Metanephros (tissue), 2 donors: ENCODE measurements at places on chromosomes 1 and 21. TPM values are rescaled to one million over a fixed set of nuclear protein-coding genes. Genes with fewer than 3 reads are reported as not detected.

ELF3 gene
- total RNA-seq, result 106 TPM

VHLL gene
- not detected for total RNA-seq

PATJ gene
- 67.6 TPM for total RNA-seq

OR2AK2 gene
- not detected for total RNA-seq

PRKCZ gene
- 18.8 TPM for total RNA-seq

PLXNA2 gene
- total RNA-seq, result 12.9 TPM

FBXO2 gene
- 1.4 TPM for total RNA-seq

OR2T2 gene
- 0.06 TPM for total RNA-seq

DCDC2B gene
- not detected for total RNA-seq

FAM72B gene
- 2.2 TPM for total RNA-seq

C8A gene
- total RNA-seq, result not detected

RNU1-4 gene
- 7,909 TPM for total RNA-seq
